ENCODE measurements at places on chromosomes 2 and 18.

DNA sequence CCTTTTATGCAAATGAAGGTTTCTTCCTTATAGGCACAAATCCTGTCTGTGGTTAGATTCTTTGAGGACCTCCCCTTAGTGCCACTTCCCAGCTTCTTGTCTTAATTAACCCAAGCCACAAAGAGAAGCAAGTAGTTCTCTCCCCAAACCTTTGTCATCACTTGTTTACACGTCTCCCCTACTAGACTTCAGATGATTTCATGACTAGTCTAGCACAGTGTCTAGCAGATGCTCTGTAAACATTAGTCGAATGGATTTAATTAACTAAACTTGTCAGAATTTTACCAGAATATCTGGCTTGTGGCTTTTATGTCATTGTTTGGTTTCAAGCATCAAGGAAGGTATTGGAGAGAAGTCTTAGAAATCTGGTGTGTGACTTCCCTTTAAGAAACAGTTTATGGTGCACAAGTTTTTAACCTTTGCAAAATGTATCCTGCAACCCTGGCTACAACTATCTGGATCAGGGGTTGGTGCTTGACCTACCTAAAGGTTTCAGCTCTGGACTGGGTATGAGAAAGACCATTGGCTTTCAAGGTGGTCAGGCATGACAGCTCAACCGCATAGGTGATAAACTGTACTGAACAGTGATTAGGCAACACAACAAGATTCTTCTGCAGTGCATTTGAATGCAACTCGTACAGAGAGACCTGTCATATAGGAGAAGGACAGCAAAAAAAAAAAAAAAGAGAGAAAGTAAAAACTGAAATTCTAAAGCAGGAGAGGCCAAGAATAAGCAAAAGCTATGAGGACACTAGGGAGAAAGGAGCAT is 93.2 kb upstream of the CCDC150 start:
- DNase-seq: no peak

DNA sequence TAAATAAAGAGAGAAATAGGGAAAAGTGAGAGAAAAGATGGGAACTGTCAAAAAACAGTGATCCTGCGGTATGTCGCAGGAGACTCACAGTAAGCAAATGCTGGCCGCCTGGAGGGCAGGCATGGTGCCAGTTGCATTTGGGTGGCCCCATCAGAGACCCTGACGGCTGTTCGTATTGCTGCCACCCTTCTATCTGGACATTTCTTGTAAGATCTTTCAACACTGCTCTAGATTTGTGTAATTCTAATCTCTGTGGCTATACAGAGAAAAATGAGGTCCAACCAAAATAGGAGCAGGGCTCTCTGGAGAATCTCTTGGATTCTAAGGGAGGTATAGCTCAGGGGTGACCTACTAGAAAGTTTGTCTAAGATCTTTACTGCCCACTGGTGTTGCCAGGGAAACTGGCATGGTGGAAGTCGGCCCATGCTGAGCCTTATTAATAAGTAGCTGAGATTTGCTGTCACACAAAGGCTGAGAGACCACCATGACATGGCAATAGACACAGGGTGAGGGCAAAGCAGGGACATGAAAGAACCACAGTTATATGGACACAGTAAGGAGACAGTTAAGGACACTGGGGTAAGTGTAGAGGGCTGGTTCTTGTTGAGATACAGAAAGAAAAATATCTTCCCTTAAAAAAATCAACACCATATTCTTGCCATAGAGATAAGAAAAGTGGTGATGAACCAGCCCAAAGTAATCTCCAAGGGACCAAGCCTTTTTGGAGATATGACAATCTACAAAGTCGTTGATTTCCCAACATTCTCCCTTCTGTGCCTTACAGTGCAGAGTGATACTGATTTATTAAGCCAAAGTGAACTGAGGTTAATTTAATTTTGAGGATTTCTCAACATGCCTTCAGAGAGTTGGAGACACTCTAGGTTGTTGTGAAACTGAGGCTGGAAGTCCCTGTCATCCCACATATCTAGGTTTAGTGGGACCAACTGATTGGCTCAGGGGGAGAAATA is 26.4 kb upstream of the FZD7 start:
- DNase-seq: no peak

- DNase-seq: no peak
These were observed 960.9 kb downstream of the CBLN2 start for GRCh38 chr18:71583252-71583651.

GRCh38 chr18:24051031-24051947 is 36.7 kb downstream of the TTC39C start:
- DNase-seq: no peak

- no peak for DNase-seq
These were observed 6.3 kb upstream of the PARD3B start for GRCh38 chr2:204539019-204539385.

DNA sequence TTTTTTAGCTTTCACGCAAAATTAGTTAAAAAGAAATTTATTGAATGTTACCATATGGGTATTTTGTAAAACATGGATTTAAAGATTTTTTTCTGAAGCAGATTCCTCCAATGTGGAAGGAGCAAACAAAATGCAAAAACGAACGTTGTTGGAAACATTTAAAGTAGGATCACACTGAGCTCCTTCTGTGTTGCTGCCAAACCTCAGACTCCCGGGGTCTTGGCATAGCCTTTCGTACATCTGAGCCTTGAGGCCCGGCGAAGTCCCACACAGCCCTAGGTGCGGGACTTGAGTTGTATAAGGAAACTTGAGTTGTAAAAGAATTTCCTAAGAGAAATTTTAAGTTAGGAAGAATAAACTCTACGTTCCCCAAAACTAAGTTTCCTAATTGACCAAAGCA is 52.0 kb upstream of the CD226 start:
- DNase-seq: no peak

DNA sequence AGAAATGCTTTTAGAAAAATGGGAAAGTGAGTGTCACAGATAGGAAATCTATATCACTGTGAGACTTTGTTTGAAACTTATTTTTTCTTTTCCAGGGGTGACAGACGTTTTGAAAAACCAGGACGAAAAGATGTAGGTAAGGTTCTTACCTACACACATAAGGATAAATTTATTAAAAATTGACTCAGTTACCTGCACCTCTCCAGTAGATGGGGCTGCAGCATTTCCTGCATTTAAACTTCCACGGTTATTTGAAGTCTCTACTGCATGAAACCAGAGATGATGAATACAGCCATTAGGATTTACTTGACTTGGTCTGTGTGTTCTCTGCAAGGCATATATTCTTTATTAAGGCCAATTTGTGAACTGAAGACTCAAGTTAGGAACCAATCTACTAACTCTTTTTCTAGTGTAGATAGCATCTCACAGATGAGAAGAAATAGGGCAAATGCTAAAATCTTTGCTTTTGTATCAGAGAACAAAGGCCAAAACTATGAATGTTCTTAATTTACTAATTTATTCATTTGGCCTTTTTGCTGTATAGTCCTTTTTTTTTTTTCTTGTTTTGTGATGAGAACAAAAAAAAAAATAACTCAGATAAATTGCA is 15.0 kb downstream of the KCNJ13 start:
- DNase-seq: peak; percentile 16
